ENCODE measurements at places on chromosomes 6 and 20.

DNA sequence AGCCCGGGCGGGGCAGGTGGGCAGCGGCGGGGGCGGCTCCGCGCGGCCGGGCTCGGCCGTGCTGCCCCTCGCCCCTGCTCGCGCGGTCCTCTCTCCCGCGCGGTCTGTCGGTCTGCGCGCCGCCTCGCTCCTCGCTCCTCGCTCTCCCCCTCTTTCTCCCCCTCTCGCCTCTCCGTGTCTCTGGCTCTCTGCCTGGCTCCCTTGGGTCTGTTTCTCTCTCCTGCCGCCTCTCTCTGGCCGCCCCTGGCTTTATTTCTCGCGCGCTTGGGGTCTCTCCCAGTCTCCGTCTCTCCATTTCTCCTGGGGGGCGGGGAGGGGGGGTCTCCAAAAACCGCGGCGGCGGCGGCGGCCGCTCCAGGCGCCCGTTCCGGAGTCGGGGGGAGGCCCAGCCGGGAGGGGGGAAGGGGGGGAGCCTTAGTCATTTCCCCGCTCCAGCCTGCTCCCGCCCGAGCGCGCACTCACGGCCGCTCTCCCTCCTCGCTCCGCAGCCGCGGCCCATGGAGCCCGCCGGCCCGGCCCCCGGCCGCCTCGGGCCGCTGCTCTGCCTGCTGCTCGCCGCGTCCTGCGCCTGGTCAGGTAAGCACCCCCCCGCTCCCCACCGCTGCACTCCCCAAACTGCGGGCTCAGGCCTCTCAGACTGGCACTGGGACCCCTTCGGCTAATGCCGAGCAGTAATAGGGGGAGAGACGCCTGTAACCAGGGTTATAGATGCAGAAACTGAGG is at the start of gene SIRPA:
SIRPA (plus strand) TSS at position 457 of the 723 bp plus-strand sequence; CDS start at position 498, 41 bp downstream.
- peak; percentile 23 for DNase-seq

DNA sequence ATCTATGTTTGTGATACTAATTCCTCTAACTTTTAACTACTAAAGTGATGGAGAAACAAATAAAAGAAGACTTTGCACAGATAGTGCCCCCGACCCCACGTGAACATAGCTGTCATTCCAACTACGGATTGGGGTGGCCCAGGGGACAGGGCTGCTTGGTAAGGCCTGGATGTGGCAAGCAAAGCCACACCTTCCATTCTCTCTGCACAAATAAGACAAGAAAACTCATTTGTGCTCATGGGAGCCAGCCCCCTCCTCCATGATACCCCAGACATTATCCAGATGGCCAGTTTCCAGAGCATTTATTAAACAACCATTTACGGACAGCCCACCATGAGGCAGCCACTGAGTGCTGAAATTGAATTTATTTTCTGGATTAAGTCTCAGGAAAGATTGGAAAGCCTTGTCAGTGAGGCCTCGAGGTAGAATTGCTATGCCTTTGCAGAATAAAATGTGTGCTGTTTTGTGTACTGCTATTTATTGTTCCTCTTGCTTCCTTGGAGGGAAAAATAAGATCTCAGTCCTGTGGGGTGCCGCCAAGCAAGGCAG is 151.2 kb downstream of the UNC5CL start:
- no peak for DNase-seq

DNA sequence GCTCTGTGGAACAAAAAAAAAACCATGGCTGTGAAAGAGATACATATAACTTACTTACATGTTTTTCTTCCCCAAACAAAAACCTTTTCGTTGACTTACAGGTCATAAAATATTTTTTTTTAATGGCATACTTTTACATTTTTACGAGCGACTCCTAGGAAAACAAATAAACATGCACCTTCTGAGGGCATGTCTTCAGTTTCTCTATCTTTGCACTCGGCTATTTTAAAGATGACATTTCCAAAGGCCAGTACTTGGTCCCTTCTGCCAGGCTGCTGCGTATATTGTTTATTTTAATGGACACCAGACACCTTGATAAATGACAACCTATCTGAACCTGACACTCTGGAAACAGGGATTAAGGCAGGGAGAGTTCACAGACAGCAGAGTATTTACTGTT is 49.4 kb downstream of the PIGU start:
- DNase-seq = no peak

DNA sequence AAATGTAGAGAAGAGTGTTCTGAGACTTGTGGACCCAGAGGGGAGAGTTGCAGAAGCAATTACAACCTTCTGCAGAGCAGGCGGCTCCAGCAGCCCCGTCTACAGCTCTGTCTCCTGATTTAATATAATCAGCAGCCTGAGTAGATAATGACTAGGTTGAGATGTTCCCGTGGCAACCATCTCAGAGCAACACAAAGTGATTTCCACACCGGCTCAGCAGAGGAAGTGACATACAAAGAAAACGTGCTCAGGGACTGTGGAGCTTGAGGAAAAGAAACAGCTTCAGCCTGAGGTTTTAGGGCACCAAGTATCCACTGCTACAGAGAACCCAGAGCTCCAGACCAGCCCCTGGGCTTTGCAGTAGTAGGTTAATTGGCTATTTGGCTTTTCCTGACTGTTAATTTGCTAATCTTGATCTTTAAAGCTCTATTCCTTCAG is 136.4 kb downstream of the MTFR2 start:
- peak; percentile 69 for DNase-seq

GRCh38 chr6:154648188-154648887 is 84.9 kb upstream of the SCAF8 start:
- no peak for DNase-seq

GRCh38 chr20:10696650-10697049 is 22.9 kb upstream of the JAG1 start:
- DNase-seq = no peak

- no peak for DNase-seq
Measured at GRCh38 chr6:167805349-167806060, 21.2 kb upstream of the AFDN start.

- no peak for DNase-seq
Measured at GRCh38 chr6:139355172-139355571, 19.3 kb downstream of the CITED2 start.

GRCh38 chr6:30782425-30783014 is 38.2 kb upstream of the IER3 start:
- peak; percentile 69 for DNase-seq

DNA sequence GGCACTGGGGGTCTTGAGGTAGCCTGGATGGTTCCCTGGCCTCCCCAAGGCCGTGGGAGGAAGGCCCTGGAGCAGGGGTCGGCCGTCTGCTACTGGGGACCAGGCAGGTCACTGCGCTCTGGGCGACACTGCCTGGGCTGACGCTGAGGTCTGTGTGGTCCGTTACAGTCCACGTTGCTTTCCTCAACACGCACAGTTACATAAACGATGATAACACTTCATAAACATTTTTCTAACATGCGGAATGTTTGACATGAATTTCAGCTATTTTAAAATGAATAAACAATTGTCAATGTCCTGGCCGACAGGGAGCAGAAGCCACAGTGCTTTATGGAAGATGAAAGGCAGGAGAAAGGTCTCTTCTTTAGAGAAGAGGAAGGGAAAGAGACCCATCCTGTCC is 10.2 kb upstream of the RBBP8NL start:
- DNase-seq = no peak

GRCh38 chr20:31908424-31908823 is 38.0 kb downstream of the TTLL9 start:
- DNase-seq = peak; percentile 46

DNA sequence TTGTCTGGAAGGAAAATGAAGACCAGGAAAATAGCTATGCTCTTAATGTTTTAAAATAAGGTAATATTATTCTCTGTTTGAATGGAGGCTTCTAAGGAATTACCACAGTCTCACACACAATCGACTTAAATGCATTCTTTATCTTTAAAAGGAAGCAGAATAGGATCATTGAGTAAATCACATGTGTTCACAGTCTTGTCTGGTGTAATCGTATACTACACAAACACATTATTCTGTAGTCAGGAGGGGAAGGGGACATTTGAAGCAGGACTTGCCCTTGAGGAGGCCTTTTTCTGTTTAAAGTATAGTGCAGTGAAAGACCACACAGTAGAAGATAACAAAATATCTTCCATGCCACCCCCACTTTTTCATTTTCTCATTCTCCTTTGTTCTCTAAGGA is 20.6 kb upstream of the REV3L start:
- DNase-seq = no peak

DNA sequence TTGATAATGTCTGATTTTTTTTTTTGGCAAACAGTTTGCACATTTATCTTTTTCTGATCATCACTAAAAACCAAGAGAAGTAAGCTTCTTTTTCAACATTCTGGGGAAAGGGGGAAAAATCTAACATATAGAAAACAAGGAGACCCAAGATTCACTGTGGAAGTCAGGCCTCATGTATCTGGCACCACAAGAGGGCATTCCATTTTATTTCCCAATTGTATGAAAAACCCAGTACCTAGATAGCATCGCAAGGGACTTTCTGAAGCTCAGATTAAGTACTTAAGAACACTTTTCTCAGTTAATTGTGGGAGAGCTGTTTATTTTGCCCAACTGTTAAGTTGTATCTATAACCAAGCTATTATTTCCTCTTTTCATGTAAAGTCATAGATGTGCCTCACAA is 152.9 kb downstream of the KLHL32 start:
- no peak for DNase-seq

GRCh38 chr6:1503811-1504210 is 105.9 kb upstream of the FOXC1 start:
- DNase-seq = no peak

DNA sequence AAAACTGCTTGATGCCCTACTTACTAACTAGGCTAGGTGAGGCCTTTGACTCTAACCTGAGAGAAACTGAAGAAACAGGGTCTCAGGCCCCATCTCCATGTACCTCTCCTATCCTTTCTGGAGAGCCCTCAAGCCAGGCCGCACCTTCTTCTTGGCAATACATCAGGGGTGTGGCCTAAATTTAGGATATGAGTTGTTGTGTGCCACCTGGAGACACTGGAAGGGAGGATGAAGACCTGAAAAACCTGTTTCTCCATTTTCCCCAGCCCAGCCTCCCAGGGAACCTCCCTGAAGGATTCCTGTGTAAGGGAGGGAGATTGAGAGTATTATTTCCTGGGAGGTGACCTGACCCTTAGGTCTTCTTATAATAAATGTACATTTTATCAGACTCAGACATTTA is 3.1 kb downstream of the LY6G6D start:
- no peak for DNase-seq

- no peak for DNase-seq
Measured at GRCh38 chr6:135196739-135197510, 15.8 kb downstream of the MYB start.

DNA sequence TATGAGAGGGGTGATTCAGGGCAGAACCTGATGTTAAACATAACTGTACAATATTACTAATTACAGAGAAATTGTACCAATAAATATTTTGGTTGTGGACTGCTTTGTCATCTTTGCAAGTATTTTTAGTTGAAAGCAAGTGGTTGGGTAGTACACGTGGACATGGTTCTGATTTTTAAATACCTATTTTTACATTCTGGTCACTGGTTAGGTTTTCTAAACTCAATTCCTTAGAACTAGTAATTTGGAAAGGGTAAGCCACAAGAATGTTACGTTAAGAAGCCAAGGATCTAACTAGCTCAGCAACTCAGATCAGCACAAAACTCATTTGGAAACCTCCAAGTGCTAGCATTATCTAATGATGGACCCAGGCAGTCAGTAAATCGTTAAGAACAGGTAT is 2.7 kb downstream of the EPB41L2 start:
- no peak for DNase-seq

DNA sequence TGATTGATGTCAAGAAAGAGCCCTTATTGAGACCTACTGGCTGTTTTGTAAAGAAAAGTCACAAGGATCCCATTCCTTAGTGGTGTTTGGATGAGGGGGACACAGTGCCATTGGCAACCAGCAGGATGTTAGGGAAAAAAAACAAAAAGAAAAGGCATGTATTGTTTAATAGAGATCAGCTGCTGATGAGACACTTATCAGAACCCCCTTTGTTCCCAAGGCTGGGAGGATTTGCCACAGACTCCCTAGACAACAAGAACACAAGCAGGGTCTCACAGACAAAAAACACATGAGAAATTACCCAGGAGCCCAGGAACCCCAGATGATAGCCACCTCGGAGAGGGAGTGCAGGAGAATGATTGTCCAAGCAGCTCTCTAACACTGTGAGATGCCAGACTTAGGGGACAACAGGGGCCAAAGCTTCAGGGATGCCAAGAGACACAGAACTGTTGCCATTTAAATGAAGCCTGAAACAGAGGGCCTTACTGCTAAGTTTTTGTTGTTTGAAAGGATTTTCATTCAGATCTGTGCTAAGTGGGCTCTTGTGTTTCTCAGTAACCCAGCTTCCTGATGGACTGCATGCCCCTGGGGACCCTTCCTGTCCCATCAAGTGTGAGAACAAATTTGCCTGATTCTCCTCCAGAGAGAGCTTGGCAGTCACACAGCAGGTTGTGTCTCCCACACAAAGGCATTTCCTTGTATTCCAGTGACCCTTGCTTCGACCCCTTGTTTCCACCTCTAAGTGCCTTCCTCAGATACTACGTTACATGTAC is 48.7 kb upstream of the HEY2 start:
- no peak for DNase-seq

- no peak for DNase-seq
Measured at GRCh38 chr20:38169636-38170193, 4.6 kb upstream of the TGM2 start.

DNA sequence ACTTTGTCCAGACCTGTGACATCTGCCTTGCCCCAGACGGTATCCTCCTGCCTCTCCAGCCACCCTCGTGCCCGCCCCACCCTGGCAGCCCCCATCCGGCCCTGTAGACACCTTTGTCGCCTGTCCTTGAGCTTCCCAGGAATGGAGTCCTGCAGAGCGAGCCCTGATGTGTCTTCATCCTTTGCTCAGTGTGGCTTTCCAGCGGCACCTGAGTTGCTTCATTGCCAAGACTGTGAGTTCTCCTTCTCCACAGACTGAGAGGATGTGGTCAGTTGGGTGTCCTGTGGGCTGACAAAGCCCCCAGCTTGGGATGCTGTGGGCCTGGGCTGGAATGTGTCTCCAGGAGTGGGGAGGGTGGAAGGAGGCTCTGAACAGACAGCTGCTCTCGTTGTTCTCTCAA is 1.7 kb upstream of the CST4 start:
- no peak for DNase-seq

GRCh38 chr6:97240222-97240621 is 42.8 kb downstream of the MMS22L start:
- peak; percentile 83 for DNase-seq

DNA sequence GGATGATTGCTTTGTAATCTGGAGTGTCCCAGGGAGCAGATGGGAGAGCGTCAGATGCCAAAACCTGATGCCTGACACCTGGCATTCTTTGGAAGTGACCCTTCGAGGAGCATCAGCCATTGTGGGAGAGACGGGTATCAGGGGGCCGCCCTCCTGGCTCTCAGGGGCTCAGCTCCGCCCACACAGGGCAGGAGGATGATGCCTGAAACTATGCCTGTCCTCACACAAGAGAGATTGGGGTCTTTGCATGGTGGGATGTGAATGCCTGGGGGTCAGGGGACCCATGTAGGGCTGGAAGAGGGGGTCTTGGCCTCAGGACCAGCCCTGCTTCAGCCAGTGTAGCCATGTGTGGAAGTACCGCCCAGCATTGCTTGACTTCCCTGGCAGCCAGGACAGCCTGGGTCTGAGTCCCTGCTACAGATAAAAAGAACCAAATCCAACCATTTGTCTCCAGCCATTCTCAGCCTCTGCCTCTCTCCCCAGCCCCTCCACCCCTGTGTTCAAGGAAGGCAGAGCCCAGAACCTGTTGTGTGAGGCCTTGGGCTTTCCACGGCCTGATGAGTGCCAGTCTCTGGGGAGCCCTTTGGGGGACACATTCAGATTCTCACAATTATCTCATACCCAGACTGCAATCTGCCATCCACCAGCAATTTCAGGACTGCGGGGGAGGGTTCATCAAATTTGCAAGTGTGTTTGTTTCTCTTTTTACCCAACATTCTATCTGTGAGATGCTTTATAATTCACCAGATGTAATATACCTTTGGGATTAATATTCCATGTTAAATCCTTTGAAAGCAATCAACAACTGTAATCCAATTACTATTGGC is 371.2 kb downstream of the PREX1 start:
- no peak for DNase-seq

Measured in HT1080 (cell line).